ENCODE measurements at places on chromosomes 6 and 20. TPM values are rescaled to one million over a fixed set of nuclear protein-coding genes. Genes with fewer than 3 reads are reported as not detected.

SLC17A2 gene
- not detected for total RNA-seq

TRIM27 gene
- 81.9 TPM for total RNA-seq

ESR1 gene
- 1.3 TPM for total RNA-seq

ZNF311 gene
- 1.7 TPM for total RNA-seq

TRAPPC3L gene
- 0.25 TPM for total RNA-seq

ZBTB46 gene
- total RNA-seq, result 10.8 TPM

PPP1R3G gene
- total RNA-seq, result 1.5 TPM

RMND1 gene
- 17.8 TPM for total RNA-seq

DNA sequence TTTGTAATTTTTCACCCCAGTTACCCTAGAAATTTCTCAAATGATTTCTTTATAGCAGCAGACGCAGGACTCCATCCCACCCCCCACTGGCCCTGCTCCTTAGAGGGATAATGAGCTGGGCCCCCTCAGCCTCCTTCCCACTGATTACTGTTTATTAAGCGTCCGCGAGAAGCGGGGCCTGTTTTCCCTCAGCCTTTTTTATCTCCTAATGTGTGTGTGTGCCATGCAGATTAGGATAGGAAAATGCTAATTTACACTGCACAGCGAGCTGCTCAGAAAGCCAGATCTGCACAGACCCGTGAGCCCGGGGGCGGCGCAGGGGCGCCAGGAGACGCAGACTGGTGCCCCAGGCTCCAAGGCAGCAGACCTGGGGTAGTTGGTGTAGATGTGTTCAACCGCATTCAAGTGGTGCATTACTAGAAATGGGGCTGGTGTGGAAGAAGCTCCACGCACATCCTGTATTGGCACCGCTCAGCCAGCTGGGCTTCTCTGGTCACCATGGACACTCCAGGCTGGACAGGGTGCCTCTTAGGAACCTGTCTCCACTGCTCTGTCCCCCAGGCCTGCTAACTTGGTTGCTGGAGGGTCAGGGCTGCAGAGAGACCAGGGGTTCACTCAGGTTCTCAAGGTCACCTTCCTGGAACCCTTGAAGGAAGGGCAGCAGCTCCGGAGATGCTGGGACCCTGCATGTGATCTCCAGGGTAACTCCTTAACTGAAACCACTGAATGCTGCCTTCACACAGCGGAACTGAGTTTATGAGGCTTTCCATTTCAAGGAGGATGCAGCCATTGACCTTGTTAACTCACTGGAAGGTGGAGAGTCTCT, 256.3 kb downstream of the ERMARD start:
- peak; percentile 62 for DNase-seq
- no peaks in the 10 kb centered on the region for H3K36me3 ChIP-seq

- no peaks in the 10 kb centered on the region for H3K27me3 ChIP-seq
- H3K4me1 ChIP-seq, result no peaks in the 10 kb centered on the region
- peak; percentile 50 for DNase-seq
- H3K27ac ChIP-seq, result no peak overlapping the region
- no peak overlapping the region for H3K4me3 ChIP-seq
These were observed 250.9 kb upstream of the RREB1 start for GRCh38 chr6:6856538-6857523.

GRCh38 chr20:1644101-1644962, 13.2 kb downstream of the SIRPG start:
- DNase-seq, result no peak
- no peak overlapping the region for H3K27ac ChIP-seq
- H3K36me3 ChIP-seq, result no peaks in the 10 kb centered on the region

DNA sequence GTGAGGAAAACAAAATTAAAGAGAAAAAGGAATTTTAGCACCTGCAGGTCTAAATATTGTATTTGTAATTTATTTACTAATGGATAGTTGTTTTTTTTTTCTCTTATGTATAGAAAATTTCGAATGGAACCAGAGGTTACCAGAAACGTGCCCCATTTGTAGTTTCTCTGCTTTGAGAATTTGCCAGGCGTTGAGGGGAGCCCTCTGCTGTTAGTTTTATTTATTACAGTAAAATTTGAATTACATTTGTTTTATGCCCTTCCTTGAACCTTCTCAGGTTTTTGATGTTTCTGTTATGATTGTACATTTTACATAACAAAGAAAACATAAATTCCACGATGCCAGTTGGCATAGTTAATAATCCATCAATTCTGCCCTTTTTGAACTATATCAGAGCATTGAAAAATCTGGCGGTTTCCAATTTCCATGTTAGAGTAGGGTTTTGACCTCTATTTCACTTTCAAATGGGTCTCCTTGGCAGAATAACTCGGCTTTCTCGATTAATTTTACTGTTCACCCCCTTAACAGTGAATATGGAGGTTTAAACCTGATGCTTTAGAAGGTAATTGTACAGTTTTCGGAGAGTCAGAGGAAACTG, 35.1 kb upstream of the RFPL4B start:
- DNase-seq, result peak; percentile 65
- no peaks in the 10 kb centered on the region for H3K27me3 ChIP-seq
- H3K36me3 ChIP-seq, result no peaks in the 10 kb centered on the region
- H3K4me1 ChIP-seq, result peaks cover 4% of the 10 kb centered on the region
- H3K27ac ChIP-seq, result no peak overlapping the region

DNA sequence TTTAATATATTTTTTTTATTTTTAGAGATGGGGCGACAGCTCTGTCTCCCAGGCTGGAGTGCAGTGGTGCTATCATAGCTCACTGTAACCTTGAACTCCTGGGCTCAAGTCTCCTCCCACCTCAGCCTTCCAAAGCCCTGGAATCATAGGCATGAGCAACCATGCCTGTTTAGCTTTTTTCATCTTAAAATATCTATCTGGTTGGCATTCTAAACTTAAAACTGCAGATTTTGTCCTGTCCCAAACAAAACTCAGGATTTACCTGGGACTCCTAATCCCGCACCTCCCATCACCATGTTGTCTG, 124.7 kb downstream of the SULF2 start:
- no peak overlapping the region for H3K4me3 ChIP-seq
- H3K36me3 ChIP-seq, result peaks cover 9% of the 10 kb centered on the region
- H3K27me3 ChIP-seq, result no peaks in the 10 kb centered on the region
- no peaks in the 10 kb centered on the region for H3K4me1 ChIP-seq
- H3K27ac ChIP-seq, result no peak overlapping the region
- no peak for DNase-seq

GRCh38 chr6:51569594-51569993, 517.8 kb downstream of the PKHD1 start:
- no peak overlapping the region for H3K4me3 ChIP-seq
- H3K4me1 ChIP-seq, result no peaks in the 10 kb centered on the region
- H3K27ac ChIP-seq, result no peak overlapping the region
- DNase-seq, result no peak

- H3K27me3 ChIP-seq, result no peaks in the 10 kb centered on the region
- DNase-seq, result no peak
- H3K4me1 ChIP-seq, result no peaks in the 10 kb centered on the region
These were observed 166.7 kb upstream of the ADGRB3 start for GRCh38 chr6:68468244-68468884.

GRCh38 chr20:33437141-33437911, 6.2 kb downstream of the SNTA1 start:
- H3K27ac ChIP-seq, result no peak overlapping the region
- DNase-seq, result peak; percentile 80
- no peaks in the 10 kb centered on the region for H3K36me3 ChIP-seq
- H3K4me3 ChIP-seq, result no peak overlapping the region
- no peaks in the 10 kb centered on the region for H3K27me3 ChIP-seq
- peaks cover 9% of the 10 kb centered on the region for H3K4me1 ChIP-seq

- H3K27ac ChIP-seq, result no peak overlapping the region
- no peaks in the 10 kb centered on the region for H3K36me3 ChIP-seq
- H3K27me3 ChIP-seq, result no peaks in the 10 kb centered on the region
- no peak for DNase-seq
- H3K4me1 ChIP-seq, result no peaks in the 10 kb centered on the region
- no peak overlapping the region for H3K4me3 ChIP-seq
These were observed 38.6 kb upstream of the SENP6 start for GRCh38 chr6:75563032-75563431.

DNA sequence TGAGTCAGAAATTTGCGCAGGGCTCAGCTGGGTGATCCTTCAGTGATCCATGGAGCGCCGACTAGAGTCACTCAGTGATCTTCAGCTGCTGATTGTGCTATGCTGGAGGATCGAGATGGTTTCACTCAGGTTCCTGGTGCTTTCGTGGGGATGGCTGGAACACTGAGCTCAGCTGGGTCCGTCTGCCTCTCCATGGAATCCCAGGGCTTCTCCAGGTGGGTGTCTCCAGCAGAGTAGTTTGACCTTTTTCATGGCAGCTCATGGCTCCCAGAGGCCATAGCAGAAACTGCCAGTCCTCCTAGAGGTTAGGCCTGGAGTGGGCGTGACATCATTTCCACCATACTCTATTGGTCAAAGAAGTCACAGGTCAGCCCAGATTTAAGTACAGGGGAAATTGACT, 88.8 kb upstream of the SIRPA start:
- H3K27me3 ChIP-seq, result peaks cover 32% of the 10 kb centered on the region
- H3K36me3 ChIP-seq, result no peaks in the 10 kb centered on the region
- H3K4me3 ChIP-seq, result no peak overlapping the region
- no peak for DNase-seq
- peaks cover 8% of the 10 kb centered on the region for H3K4me1 ChIP-seq

DNA sequence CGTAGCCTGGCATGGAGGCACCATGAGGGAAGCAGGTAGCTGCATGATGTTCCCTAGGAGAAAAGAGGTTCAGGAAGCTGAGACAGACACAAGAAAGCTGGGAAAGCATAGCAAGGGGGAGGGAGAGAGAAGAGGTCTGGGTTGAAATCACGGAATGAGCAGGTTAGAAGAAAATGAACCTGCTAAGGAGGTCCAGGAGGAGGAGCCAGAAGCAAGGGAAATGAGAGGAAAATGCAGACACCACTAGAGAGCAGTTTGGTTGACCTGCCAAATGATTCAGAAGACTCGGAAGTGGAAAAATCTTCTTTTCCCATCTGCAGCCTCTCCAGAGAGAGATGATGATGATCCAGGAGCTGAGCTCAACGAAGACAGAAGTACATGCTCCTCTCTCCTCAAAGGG, 70.9 kb downstream of the VIP start:
- H3K4me1 ChIP-seq, result no peaks in the 10 kb centered on the region
- H3K27ac ChIP-seq, result no peak overlapping the region
- no peaks in the 10 kb centered on the region for H3K36me3 ChIP-seq
- DNase-seq, result no peak
- no peak overlapping the region for H3K4me3 ChIP-seq

Measured in lung (tissue), 17 donors.